CD4-positive, alpha-beta T cell treated with Interleukin-4 for 4 hours (primary cell): ENCODE measurements at places on chromosomes 2 and 18.

GRCh38 chr2:189521699-189522434 lies 58.7 kb downstream of the SLC40A1 start:
- no peak for DNase-seq

DNA sequence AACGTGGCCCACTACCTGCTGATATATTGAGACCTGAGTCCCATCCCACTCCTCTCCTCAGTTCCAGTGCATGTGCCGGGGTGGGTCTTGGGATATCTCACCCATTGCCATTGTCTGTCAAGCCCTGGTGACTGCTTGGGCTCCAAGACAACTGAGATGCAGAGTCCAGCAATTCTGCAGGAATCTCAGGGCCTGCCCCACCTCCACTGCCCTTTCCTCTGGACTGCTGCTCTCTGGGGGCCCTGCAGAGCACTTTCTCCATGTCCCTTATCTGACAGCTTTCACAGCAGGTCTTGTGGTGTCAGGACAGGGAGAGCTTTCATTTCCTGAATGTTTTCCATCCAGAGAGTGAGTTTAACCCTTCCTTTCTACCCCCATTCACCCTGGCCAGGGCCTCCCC lies 152.9 kb downstream of the ARL4C start:
- DNase-seq = no peak

DNA sequence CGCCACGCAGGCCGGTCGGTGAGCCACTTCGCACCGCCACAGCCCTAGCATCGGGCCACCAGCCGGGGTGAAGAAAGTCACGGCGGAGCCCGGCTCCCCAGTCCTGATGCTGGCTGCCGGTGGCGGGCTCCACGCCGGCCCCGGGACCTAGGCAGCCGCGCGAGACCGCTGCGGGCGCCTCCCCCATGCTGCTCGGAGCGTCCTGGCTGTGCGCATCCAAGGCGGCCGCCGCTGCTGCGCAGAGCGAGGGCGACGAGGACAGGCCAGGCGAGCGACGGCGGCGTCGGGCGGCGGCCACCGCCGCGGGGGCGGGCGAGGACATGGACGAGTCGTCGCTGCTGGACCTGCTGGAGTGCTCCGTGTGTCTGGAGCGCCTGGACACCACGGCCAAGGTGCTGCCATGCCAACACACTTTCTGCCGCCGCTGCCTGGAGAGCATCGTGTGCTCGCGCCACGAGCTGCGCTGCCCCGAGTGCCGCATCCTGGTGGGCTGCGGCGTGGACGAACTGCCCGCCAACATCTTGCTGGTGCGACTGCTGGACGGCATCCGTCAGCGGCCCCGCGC lies 433 bp downstream of the SH3RF3 start:
- DNase-seq = no peak

GRCh38 chr2:10193851-10194820 lies 71.6 kb downstream of the RRM2 start:
- no peak for DNase-seq

GRCh38 chr2:101502095-101502494 lies 27.2 kb upstream of the RFX8 start:
- no peak for DNase-seq

- DNase-seq = no peak
Observed at GRCh38 chr2:233705911-233706506, 6.7 kb upstream of the UGT1A5 start.

- no peak for DNase-seq
Observed at GRCh38 chr2:62998949-62999348, 51.7 kb upstream of the OTX1 start.

DNA sequence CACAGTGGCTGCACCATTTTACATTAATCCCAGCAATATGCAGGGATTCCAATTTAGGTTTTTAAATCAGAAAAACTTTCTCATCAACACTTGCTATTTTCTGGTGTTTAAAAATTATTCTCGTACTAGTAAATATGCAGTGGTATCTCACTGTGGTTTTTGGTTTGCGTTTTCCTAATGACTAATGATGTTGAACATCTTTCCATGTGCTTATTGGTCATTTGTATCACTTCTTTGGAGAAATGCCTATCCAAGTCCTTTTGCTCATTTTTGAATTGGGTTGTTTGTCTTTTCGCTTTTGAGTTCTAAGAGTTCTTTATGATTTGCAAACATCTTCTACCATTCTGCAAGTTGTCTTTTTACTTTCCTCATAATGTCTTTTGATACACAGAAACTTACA lies 62.1 kb upstream of the TCF7L1 start:
- DNase-seq = no peak

DNA sequence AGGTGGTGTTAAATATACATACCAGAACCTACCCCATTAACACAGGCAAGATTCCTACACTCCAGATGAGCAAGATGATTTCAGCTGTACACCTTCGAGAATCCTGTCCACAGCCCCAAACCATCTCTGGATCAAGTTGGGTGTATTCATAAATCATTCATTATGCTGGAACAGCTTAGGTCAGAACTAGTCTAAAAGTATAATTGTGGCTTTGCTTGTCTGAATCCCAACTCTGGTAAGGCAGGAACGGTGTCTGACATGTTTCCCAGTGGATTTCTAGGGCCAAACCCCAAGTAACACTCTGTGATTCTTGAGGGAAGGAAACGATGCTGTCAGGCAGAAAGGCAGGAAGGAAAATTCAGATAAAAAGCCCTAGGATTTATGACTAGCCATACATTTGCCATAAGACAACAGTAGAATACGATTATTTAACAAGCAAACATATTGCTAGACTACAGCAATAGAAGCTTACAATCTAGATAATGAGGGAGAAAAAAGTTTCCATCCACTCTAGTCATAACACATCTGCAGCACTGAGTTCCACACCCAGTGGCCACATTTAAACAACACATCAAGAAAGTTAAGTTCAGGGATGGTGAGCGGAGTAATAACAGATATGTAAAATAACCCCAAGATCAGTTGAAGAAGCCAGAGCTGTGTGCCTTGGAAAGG lies 444.8 kb downstream of the RND3 start:
- no peak for DNase-seq

- no peak for DNase-seq
Observed at GRCh38 chr2:134522496-134523455, 196.0 kb downstream of the TMEM163 start.

DNA sequence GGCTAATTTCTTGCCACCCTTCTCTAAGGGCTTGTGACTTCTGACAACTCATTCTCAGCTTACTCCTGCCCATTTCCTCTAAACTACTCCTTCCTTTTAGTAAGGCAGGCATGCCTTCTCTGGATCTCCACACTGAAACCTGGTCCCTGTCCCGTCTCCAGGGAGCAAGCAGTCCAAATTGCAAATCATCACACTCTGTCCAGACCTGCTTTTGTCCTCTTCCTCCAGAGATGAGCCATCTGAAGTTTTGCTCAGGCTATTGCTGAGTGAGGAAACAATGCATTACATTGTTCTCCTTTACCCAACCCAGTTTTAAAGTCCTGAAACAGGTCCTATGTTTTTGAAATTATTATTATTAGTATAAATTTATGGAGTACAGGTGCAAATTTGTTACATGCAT lies 57.3 kb downstream of the ARHGAP25 start:
- no peak for DNase-seq

GRCh38 chr2:17804358-17804757 lies 11.9 kb upstream of the MSGN1 start:
- no peak for DNase-seq

DNA sequence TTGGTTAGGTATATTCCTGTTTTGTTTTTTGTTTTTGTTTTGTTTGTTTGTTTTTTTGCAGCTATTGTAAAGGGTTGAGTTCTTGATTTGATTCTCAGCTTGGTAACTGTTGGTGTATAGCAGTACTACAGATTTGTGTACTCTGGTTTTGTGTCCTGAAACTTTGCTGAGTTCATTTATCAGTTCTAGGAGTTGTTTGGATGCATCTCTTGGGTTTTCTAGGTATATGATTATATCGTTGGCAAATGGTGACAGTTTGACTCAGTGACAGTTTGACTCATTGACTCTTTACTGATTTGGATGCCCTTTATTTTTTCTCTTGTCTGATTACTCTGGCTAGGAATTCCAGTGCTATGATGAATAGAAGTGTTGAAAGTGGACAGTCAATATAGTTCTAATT lies 53.7 kb downstream of the APLF start:
- DNase-seq = no peak

GRCh38 chr18:35756506-35757117 lies 175.1 kb downstream of the GALNT1 start:
- DNase-seq = peak; percentile 60

DNA sequence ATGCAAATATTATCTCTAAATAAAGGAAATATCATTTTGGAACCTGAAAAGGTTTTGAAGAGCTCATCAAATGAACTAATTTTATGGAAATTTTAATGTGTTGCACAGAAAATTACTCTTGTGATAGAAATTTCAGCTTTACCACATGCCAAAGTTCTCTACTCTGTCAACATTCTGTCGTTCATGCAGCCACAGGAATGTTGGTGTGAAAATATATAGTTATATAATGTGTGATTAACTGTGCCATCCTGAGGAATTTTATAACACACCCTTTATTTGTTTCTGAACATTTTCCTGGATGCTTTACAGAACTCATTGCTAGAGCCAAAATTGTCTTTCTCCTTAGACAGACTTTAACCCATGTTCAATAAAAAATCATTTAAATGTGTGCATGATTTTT lies 202.5 kb upstream of the SLC8A1 start:
- no peak for DNase-seq

DNA sequence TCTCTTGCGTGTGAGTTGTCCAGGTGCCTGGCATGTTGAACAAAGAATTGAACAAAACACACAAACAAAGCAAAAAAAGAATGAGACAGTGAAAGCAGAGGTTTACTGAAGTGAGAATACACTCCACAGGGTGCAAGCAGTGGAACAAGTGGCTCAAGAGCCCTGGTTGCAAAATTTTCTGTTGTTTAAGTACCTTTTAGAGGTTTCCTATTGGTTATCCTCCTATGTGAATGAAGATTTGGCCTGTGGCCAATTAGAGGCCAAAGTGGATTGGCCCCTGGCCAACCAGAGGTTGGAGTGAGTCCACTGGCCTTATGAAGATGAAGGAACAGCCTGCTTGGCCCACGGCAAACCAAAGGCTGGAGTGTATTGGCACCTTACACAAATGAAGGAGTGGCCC lies 1188.5 kb upstream of the NRXN1 start:
- DNase-seq = no peak

GRCh38 chr2:24739354-24740025 lies 53.7 kb downstream of the PTRHD1 start:
- DNase-seq = peak; percentile 39

- peak; percentile 48 for DNase-seq
Observed at GRCh38 chr18:50879302-50880118, 592 bp downstream of the ME2 start.

DNA sequence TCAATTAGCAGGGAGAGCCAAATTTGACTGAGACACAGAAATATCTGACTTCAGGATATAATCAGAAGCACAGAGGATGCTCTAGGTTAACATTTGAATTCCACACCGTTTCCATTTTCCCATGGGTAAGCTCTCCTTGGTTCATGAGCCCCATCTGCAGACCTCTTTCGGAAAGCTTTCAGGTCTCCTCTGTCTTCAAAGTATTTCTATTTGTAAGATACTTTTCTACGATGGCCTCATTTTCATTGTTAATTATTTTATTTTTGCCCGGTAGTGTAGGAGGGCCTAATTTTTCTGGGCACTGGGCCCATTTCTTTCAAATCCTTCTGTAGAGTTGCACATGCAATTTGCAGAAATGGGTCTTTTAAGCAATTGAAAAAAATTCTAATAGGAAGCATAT lies 53.8 kb downstream of the LRPPRC start:
- DNase-seq = no peak
